ENCODE measurements at places on chromosomes 1 and 21.

GRCh38 chr1:220918285-220918951 lies 39.2 kb downstream of the HLX start:
- H3K4me3 ChIP-seq, result no peak overlapping the region
- H3K27me3 ChIP-seq, result no peaks in the 10 kb centered on the region
- no peaks in the 10 kb centered on the region for H3K36me3 ChIP-seq
- no peak overlapping the region for H3K27ac ChIP-seq
- no peaks in the 10 kb centered on the region for H3K4me1 ChIP-seq
- no peak for DNase-seq

- DNase-seq, result no peak
- no peaks in the 10 kb centered on the region for H3K27me3 ChIP-seq
- H3K4me1 ChIP-seq, result no peaks in the 10 kb centered on the region
- no peak overlapping the region for H3K4me3 ChIP-seq
- H3K36me3 ChIP-seq, result no peaks in the 10 kb centered on the region
Observed at GRCh38 chr1:59368008-59368670, 71.2 kb downstream of the FGGY start.

DNA sequence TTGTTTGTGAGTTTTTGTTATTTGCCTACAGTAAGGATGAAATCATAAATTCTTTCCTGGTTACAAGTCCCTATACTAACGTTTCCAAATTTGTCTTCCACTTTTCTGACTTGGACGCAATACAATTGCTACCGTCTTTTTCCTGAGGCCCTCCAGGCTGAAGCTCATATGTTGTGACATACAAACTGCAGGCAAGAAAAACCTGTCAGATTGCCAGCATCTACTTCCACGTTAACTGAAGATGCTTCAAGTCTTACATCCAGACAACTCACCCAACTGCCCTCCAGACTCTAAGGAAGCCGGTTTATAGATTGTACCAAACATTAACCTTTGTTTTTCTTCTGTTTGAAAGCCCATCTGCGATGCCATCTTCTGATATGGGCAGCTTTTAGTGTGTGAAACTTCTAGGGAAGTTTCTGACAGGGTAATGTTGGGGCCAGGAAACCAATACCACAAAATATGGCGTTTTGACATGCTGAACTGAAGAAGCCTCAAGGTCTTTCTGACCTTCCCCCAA lies 21.4 kb upstream of the RNF11 start:
- no peaks in the 10 kb centered on the region for H3K36me3 ChIP-seq
- no peak for DNase-seq
- no peak overlapping the region for H3K4me3 ChIP-seq
- no peaks in the 10 kb centered on the region for H3K27me3 ChIP-seq
- no peak overlapping the region for H3K27ac ChIP-seq

- H3K36me3 ChIP-seq, result no peaks in the 10 kb centered on the region
- no peak overlapping the region for H3K27ac ChIP-seq
- no peaks in the 10 kb centered on the region for H3K27me3 ChIP-seq
- no peak for DNase-seq
Observed at GRCh38 chr1:173095632-173096031, 44.9 kb upstream of the TNFSF18 start.

DNA sequence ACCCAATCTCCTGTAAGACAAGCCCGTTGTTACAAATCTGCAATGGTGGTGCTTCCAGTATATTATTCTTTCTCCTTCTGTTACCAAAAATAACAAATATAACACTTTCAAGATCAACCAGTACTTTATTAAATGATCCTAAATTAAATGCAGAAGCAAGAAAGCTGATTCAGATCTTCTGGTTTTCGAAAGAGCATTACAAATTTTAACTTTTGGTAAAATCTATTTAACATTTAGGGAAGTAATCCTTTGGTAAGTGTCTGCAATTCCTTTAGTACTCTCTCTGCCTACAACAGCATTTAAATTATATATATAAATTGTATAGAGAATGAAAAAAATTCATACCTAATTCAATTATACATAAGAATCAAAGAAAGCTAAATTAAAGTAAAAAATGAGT lies 198.6 kb upstream of the HMCN1 start:
- no peaks in the 10 kb centered on the region for H3K27me3 ChIP-seq
- no peak overlapping the region for H3K4me3 ChIP-seq

- no peaks in the 10 kb centered on the region for H3K4me1 ChIP-seq
- no peak overlapping the region for H3K4me3 ChIP-seq
- no peak overlapping the region for H3K27ac ChIP-seq
- no peaks in the 10 kb centered on the region for H3K27me3 ChIP-seq
Observed at GRCh38 chr1:41354956-41355355, 6.3 kb upstream of the FOXO6 start.

- no peak for DNase-seq
- H3K27ac ChIP-seq, result no peak overlapping the region
- peaks cover 6% of the 10 kb centered on the region for H3K4me1 ChIP-seq
- no peaks in the 10 kb centered on the region for H3K27me3 ChIP-seq
Observed at GRCh38 chr1:39788426-39788757, 273 bp downstream of the BMP8B start.

Data from CD8-positive, alpha-beta memory T cell (primary cell).